ENCODE measurements at places on chromosomes 16 and 17. TPM values are rescaled to one million over a fixed set of nuclear protein-coding genes. Genes with fewer than 3 reads are reported as not detected.

- no peak for ATAC-seq
Observed at GRCh38 chr16:49672753-49673152, 183.2 kb downstream of the ZNF423 start.

DNA sequence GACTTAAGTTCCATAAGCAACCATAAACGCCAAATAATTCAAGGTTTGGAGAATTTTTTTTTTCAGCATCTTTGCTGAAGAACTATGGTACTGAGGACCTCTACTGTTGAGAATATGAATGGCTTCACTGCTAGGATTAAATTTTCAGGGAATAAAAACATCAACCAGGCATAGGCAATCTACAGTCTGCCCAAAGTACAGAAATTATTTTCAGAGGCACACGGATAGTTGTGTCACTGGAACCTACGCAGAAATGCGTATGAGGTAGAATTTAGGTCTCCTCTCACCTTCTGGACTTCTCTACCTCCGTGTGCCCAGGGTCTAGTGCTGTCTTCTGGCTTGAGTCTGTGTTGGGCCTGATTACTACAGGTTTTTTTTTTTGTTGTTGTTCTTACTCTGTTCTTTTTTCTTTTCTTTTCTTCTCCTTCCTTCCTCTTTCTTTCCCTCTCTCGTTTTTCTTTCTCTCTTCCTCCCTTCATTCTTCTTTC lies 39.7 kb downstream of the NACA2 start:
- no peak for ATAC-seq

KIF19 gene
- total RNA-seq, result 0.53 TPM

DNA sequence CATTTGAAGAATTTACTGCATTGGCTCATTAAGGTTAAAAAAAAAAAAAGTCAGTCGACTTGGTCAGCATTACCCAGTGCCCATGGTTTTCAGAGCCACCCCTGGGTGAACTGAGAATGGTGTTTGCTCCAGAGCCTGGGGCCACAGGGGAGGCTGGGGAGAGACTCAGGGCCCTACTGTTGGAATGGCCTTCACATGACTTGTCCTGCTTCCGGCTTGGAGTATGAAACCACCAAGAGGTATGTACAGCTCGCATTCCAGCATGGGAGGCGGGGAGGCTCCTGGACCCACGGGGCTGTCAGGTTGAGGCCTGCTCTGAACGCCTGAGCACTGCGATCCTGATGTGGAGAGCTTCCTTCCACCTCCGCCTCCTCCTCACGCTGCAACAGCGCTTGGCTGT lies 36.8 kb downstream of the MSI2 start:
- no peak for ATAC-seq

- no peak for ATAC-seq
Observed at GRCh38 chr16:51286272-51286671, 135.2 kb upstream of the SALL1 start.

SLC5A11 gene
- not detected for total RNA-seq

DNA sequence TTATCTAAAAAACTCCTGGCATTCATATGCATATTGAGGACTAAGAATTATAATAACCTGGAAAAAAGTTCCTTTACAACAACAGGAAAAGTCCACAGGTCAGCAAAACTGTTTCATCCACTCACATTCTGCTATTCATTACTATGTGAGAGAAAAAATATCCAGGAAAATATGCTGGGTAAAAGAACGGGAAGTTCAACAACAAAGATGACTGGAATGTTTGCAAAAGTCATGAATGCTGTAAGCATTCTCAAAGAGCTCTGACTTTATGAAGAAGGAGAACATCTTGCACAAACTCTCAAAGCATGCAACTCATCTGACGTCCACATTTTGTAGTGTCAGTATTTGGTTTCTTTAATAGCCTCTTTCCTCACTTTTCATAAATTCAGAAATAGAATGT lies 56.9 kb upstream of the ALDH3A1 start:
- ATAC-seq, result no peak

DNA sequence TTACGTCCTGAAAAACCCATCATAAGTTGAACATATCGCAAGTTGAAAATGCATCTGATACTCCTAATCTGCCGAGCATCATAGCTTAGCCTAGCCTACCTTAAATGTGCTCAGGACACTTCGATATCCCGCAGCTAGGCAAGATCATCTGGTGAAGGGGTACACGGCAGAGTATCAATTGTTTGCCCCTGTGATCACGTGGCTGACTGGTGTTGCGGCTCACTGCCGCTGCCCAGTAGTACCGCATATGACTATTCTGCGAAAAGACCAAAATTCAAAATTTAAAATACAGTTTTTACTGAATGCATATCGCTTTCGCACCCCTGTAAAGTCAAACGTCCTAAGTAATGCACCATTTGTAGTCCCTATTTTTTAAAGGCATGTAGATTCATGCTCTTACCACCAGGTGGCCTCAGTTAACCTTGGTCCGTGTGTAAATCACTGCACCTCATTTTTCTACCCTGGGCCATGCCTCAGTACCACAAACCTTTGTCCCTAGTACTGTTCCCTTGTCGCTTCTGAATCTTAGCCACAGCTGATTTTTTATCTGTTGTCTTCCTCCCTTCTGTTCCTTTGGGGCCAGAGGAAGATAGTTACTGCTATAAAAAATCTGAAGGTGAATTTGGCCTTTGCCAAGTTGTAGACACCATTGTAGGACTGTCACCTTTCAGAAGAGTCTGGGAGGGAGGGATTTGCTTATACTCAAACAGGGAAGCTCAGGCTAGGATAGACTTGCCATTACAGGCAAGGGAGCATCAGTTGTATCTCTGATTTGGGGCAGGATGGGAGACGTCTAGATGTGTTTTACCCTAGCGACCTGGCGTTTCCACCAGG lies 34.4 kb downstream of the WWP2 start:
- peak; percentile 45 for ATAC-seq

- ATAC-seq, result peak; percentile 50
Observed at GRCh38 chr17:28711723-28712031, at the start of gene PROCA1. TSS of gene PROCA1 (minus strand) at chr17:28711888. CDS start at chr17:28711660, 228 bp downstream.

MSL1 gene
- 114 TPM for total RNA-seq

MYH13 gene
- total RNA-seq, result not detected

SCNN1G gene
- total RNA-seq, result not detected

DNA sequence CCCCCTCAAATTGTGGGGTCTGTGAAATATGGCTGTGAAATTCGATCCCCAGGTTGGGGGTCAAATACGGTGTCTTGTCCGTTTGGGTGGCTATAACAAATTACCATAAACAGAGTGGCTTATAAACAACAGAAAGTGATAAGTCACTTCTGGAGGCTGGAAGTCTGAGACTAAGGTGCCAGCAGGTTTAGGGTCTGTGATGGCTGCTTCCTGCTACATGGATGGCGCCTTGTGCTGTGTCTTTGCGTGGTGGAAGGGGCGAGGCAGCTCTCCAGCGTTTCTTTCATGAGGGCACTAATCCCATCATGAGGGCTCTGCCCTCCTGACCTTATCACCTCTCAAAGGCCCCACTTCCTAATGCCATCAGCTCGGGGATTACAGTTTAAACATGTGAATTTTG lies 120.0 kb downstream of the IRF8 start:
- no peak for ATAC-seq

DNA sequence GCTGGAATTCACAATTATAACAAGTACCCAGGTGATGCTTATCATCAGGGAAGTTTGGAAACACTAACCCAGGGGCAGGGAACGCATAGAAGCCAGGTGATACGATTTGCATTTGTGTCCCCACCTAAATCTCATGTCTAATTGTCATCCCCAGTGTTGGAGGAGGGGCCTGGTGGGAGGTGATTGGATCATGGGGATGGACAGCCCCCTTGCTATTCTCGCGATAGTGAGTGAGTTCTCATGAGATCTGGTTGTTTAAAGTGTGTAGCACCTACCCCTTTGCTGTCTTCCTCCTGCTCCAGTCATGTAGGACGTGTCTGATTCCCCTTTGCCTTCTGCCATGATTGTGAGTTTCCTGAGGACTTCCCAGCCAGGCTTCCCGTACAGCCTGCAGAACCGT lies 276.3 kb downstream of the UTP18 start:
- no peak for ATAC-seq

- ATAC-seq, result no peak
Observed at GRCh38 chr17:78472035-78472905, 93.8 kb downstream of the PGS1 start.

ALG1 gene
- 38.1 TPM for total RNA-seq

CRISPLD2 gene
- total RNA-seq, result 0.66 TPM

DNA sequence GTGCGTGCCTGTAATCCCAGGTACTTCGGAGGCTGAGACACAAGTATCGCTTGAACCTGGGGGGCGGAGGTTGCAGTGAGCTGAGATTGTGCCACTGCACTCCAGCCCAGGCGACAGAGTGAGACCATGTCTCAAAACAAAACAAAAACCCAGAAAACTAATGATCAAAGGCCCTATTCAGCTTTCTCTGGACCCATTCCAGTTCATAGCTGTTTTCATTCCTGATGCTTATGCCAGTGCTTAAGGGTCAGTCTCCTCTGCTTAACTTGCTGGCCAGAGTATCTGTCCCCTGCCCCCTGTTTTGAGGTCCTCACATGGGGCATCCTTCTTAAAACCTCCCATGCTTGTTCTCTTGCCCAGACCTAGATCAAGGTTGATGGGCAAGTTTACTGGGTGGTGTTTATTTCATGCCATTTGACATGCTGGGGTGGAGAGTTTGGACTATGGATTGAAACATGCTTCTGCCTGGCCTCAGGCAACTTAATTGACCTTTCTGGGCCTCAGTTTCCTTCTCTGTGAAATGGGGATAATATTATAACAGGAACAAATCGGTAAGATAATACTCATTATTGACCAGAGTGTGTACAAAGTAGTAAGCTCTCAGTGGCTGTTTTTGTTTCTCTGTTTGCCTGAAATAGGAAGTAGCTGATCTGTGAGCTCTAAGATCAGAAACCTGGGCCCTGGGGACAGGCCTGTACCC lies 369.8 kb downstream of the CPPED1 start:
- ATAC-seq, result no peak

GRCh38 chr17:58337600-58338453 lies 9.2 kb upstream of the TSPOAP1 start:
- peak; percentile 72 for ATAC-seq

DNA sequence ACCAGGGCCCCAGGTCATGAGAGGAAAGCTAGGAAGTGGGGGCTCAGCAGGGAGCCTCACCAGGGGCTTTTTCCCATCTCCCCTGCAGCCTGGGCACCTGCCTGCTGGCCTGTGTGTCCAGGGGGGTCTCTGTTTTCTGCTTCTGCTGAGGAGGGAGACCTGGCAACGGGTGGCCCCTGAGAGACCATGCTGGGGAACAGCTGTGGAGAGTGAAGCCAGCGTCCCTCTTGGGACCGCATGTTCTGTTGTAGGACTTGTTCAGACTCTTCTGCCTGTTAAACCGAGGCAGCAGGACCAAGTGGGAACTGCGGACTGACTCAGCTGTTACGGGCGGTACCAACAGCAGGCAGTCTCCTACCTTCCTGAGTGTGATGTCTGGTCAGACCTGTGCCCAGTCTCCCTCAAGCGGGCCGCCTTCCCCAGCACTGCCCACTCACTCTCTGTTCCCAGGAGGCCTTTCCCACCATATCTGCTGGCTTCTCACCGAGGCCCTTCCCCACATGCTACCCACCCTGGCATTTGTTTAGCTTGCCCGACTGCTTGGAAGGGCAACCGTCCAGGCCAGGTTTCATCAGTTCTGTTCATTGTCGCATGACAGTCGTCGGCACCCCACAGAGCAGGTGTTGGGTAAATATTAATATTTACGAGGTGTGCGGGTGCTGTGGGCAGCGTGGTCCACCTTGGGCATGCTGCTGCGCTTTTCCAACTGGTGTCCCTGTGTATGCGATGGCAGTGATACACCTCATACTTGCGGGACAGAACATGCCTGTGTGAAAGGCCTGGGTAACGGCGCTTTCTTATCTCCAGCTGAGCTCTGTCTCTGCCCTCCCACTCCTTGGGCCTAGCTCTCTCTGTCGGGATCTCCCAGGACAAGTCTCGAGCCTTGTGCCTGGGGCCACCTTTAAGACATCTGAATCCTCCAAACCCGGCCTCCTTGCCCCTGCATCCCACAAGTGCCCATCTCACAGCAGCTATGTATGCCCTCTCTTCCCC lies 69.4 kb downstream of the MPRIP start:
- ATAC-seq, result no peak

GRCh38 chr16:10280262-10281170 lies 98.3 kb upstream of the GRIN2A start:
- ATAC-seq, result no peak

AGRP gene
- not detected for total RNA-seq

GRCh38 chr17:40471846-40472732 lies 28.8 kb downstream of the IGFBP4 start:
- ATAC-seq, result no peak

TBC1D3H gene
- not detected for total RNA-seq

DNA sequence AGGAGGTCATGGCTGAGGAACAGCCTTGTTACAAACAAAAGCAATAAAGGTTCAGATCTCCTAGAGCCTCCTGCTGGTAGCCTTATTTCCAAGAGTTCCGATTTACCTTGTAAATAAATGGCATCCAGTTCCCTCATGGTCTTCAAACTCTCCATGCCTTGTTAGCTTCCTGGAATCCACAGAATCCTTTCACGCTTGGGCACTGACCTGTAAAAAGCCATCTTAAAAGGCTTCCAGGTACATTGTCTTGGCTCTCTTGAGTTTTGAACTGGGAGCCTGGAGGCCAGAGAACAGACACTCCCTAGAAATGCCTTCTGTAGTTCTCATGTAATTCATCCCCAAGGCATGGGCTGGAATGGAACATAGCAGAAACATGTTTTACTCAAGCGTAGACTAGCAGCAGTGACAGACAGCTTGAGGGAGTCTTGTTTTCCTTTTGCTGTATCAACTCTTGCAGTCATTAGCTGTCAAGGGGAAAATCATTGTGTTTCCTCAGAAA lies 207.9 kb downstream of the SNX29 start:
- ATAC-seq, result no peak

SECTM1 gene
- total RNA-seq, result 16.4 TPM

GRCh38 chr17:43406676-43407645 lies 8.2 kb downstream of the ARL4D start:
- no peak for ATAC-seq

All from activated T-helper 17 cell treated with anti-CD3 and anti-CD28 coated beads, Interleukin-2, amount 50 U/mL, for 72 hours (primary cell).